ENCODE measurements at places on chromosomes 2 and 18.

DNA sequence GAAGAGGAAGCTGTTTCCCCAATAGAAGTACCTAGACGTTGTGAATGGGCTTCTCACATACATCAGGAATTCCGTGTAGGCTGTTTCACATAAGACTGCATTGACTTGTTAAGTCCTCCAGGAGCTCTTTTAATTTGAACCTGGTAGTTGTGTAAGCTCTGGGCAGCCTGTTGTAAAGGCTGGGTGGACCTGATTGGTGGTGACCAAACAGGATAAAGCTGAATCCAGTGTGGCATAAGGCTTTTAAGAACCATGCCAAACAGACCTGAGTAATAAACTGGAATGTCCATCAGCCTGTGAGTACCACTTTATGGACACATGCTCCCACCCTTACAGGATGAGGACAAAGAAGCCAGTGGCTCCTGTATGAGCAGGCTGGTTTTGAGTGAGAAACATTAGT, 24.1 kb downstream of the RMND5A start:
- no peak for DNase-seq

- no peak for DNase-seq
Measured at GRCh38 chr18:63105636-63106316, 213.8 kb downstream of the BCL2 start.

GRCh38 chr2:219401606-219402005, 13.9 kb upstream of the DNPEP start:
- DNase-seq = no peak

DNA sequence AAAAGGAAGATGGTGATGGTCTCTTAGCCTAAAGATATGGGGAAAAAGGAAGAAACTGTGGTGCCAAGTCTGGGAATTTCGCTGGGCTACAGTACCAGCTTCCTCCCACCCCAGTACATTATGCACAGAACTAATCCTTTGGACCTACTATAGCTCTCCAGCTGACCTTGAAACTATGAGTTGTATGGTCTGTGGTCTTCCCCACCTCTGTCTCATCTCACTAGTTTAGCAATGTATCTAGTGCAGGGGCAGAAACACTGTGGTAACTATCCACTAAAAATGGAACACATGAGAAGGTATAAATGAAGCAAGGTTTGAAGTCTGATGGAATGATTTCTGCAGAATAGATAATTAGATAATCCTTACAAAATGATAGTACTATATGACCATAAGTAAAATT, 190.4 kb upstream of the CCDC150 start:
- DNase-seq = no peak

- no peak for DNase-seq
Measured at GRCh38 chr2:175941699-175942098, 60.4 kb downstream of the LNPK start.

Data from sciatic nerve (tissue), 2 donors.